ENCODE measurements at places on chromosomes 12 and 14.

DNA sequence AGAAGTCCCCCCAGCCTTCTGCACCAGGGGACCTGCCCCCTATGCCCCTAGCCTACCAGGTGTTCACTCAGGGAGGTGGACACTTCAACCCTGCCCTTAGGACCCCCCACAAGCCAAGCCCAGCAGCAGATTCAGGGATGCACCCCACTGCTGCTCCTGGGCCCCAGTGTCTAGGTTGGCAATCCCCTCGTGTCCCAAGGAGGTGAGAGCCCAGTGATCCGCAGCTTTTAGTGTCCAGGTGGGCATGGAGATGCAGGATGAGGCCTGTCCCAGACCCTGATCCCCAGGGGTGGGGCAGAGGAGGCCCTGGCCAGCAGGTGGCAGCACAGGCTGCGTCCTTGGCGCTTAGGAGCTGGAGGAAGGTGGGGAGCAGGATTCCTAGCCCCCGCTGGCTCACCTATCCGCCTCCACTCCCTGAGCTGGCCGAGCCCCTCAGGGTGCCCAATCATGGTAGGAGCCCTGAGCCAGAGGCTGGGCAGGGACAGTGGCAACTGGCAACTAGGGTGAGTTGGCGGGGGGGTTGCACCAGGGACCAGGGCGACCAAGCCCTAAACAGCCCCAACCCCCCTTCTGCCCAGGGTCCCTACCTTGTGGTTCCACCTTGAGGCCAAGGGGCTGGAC lies 4.1 kb downstream of the CKB start:
- DNase-seq, result peak; percentile 58

GRCh38 chr12:27971606-27972005 lies 927 bp downstream of the PTHLH start:
- DNase-seq, result no peak

GRCh38 chr12:66678338-66679275 lies at the start of gene GRIP1:
Gene GRIP1 (minus strand): TSS chr12:66679076. CDS start chr12:66678904, 172 bp downstream.
- no peak for DNase-seq

DNA sequence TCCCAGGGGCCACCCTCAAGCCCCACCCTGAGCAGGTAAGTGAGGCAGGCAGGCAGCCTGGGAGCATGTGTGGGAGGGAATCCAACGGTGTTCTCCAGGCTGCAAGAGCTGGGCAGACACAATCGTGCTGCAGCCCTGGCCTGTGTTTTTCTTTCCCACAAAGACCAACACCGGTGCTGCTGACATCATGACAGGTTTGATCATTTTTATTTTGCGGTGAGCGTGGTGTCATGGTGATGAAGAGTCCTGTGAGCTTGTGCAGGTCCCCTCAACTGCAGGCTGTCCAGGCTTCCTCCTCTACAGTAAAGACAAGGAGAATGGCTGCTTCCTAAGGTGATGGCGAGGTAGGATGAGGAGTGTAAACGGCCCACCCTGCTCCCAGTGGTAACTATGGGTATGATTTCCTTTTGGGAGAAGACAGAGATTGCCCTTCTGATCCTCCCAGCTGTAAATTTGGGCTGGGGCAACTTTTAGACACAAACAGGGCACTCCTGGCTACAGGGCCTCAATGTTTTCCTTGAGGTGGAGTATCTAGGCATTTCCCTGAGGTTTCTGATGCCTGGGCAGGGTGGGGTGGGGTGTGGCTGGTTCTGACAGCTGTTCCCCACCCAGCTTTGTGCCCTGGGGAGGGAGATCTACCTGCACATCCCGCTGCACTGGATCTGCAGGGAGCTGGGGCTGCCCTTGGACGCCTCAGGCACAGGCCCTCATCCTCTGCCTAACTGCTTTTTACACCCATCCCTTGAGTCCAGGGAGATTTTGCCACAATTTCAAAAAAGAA lies 109.1 kb downstream of the VCPKMT start:
- DNase-seq, result no peak

DNA sequence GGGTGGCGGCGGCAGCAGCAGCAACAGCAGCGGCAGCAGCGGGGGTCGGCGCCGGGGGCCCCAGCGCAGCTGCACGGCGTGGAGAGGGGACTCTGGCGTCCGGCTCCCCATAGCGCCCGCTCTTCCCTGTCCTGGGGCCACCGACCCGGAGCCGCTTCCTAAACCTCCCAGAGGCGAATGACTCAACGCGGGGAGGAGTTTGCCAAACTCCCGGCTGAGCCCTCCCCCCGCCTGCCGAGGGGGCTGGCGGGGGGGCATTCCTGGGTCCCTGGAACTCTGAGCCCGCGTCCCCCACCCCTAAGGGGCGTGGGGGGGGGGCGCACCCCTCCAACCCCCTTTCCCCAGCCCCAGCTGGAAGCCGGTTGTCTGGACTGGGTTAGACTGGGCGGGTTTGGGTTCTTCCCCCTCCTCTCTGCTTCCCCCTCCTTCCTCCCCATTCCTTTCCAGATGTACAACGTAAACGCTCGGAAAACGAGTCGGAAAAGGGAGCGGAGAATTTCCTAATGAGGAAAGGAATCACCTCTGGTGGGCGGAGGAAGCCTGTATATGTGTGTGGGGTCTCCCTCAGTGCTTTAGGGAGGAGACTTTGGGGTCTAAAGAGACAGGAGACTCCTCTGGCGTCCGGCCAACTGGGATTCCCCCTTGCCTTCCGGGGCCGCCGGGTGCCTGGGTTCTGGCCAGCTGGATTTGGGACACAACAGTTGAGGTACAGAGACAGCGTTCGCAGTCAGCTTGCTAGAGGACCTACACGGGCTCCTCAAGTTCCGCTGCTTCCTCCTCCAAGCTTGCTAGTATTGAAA lies at the start of gene ITGA5:
Gene ITGA5, minus strand, starts transcription at position 179 of the 800 bp plus-strand sequence. Its CDS starts 68 bp downstream, at position 111.
- DNase-seq, result no peak

- DNase-seq, result no peak
Measured at GRCh38 chr12:105041186-105041585, 43.1 kb downstream of the ALDH1L2 start.

DNA sequence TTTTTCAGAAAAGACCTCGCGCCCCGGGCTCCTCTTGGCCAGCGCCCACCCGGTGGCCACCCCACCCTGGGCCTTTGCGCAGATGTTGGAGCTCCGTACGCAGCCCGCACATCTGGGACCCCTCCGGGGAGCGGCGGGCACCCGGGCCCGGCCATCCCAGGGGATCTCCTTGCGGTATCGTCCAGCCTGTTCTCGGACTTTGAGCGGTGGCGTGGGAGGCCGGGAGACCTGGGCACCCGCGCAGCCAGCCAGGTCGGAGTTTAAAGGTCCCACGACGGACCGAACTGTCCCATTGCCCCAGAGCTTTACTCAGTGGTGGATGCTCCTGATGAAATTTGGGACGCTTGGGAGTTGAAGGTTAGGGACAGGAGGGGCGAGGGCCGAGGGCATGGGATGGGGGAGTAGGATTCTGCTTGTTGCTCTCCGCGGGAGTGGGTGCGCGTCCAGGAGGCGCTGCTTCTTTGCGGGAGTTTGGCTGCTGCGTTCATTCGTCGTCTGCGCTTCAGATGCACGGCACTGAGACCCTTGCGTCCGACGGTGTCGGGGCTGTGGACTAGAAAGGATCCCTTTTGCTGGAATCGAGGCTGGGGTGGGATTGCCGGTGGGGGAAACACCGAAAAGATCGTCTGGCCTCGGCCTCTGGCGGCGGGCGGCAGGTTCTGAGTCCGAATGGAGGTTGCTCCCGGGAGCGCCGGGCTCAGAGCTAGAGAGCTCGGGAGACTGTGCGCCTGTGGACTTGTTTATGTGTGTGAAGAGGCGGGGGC lies 1.4 kb downstream of the NTF3 start:
- DNase-seq, result no peak

All from NAMALWA (cell line).